ENCODE measurements at places on chromosomes 11 and 22.

DNA sequence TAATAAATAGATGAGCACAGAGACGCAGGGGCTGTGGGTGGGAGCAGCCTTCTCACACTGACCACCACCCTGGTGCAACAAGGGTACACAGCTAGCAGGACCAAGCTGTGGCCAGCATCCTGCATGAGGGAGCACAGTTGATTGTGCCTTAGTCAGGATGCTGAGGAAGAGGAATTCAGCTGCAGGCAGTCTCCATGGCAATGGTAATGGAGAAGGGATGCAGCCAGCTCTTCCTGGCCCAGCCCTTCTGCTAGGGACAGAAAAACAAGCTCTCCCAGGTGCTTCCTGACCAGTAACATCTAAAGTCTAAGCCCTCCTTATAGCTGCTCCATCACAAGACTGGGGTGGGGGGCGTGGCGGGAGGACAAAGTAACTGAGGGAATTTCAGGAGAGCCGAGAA is 363.5 kb downstream of the BUD13 start:
- no peak for DNase-seq

GRCh38 chr22:50569041-50569459 is 6.3 kb upstream of the SYCE3 start:
- DNase-seq = no peak

- no peak for DNase-seq
These were observed 44.9 kb downstream of the ADM start for GRCh38 chr11:10349806-10350205.

DNA sequence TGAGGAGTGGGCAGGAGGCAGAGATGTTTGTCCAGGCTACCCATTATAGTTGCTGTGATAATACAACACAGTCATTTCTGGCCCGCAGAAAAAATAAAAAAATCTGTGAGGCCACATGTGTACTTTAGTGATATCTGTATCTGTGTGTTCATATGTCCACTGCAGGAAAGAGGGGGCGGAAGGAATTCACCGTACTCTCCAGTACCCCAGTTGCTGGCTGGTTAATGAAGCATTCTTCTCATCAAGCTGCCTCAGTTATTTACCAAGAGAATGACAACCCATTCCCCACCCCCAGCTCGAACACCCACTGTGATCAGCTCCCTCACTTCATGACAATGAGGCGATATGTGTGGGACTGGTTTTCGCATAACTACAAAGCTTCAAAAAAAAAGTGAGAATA is 309.3 kb downstream of the SOX6 start:
- no peak for DNase-seq

DNA sequence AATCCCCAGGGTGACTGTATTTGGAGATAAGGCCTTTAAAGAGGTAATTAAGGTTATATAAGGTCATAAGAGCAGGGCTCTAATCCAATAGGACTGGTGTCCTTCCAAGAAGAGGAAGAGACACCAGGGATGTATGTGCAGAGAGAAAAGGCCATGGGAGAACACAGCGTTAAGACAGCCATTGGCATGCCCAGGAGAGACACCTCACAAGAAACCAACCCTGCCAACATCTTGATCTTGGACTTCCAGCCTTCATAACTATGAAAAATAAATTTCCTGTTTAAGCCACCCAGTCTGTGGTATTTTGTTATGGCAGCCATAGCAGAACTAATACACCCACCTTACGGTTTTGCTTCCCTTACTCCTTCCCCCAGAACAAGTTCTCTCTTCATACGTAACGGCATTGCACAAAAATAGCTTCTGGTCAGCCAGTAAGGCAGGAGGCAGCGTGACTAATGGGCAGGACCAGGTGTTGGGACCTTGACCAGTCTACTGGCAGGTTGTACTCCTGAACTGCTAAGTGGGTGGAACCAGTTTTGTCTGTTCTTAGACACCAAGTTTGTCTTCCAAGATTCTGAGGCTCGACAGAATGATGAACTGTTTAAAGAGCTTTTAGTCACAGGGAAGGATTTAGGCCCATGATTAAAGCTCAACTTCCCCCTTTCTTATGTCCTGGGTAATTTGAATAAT is 31.9 kb upstream of the UPB1 start:
- no peak for DNase-seq
